ENCODE measurements at places on chromosomes 7 and 10.

- DNase-seq: no peak
These were observed 45.9 kb upstream of the KLF6 start for GRCh38 chr10:3830946-3831345.

- DNase-seq: no peak
These were observed 227.8 kb downstream of the DNAJB6 start for GRCh38 chr7:157564517-157565177.

DNA sequence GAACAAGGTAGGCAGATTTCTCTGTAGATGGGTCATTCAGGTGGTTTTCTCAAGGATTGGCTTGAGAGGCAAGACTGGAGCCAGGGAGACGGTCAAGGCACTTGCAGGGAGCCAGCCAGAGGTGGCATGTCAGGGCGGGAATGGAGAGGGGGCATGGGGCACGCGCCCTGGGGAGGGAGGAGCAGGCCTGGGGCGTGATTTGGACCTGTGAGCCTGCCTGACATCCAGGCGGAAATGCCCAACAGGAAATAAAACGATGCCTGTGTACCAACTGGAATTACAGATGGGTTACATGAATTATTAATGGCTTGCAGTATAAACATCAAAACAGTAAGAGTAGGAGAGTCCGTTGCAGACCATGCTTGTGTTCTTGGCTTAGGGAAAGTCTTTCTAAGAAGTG lies 8.6 kb upstream of the SUN1 start:
- no peak for DNase-seq

DNA sequence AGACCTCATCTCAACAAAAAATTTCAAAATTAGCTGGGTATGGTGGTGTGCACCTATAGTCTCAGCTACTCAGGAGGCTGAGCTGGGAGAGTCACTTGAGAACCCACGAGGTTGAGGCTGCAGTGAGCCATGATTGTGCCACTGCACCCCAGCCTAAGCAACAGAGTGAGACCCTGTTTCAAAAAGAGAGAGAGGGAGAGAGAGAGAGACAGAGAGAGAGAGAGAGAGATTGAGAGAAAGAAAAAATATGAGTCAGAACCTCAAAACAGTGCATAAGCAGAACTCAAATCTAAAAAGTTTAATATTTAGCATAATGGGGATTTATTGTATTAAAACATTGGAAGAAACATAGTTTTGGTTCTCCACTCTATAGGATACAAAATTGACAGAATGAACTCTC lies 17.5 kb upstream of the OTUD1 start:
- no peak for DNase-seq

DNA sequence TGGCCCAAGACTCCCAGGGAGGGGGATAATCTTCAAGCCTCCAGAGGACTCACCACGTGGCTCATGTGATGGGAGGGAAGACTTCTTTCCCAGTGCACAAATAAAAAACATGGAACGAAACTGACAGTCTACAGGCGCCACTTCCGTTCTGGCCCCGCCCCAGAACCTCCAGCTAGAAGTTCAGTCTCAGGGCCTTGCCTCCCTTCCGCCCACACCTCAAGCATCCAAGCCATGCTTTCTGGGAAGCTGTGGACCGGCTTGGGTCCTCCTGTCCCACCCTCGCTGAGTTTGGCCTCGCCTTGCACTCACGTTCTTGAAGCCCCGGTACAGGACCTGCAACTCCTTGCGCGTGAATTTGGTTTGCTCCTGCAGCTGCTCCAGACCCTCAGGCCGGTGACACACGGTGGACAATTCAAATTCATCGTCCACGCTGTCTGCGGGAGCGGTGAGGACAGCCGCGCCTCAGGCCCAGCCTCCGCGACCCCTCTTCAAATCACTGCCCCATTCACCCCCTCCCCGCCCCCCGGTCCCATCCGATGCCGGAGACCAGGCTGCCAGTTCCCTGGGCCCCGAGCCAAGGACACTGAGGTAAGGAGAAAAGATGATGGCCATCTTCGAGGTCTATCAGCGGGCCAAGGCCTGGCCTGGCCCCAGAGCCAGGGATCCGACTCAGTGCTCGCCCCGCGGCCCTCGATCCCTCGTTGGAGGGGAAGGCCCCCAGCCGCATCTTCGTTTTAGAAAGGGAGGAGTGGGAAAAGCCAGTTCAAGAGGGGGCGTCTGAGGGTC lies 10.7 kb upstream of the OGA start:
- no peak for DNase-seq

DNA sequence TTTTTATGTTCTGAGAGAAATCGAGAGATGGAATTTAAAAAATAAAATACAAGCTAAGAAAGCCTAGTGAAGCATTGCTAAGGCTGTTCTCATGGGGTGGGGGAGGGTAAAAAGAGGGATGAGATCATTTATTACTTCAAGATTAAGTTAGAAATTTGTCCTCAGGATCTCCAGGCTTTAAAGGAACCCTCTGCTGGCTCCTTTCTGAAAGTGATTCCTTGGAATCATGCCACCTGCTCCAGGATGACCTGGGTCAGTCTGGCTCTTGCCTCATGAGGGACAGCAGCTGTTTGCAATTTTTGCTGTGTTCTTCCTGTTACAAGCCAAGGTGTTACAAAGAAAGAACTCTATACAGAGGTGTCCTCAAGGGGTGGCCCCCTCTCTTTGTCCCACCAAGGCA lies 69.8 kb downstream of the CDK1 start:
- DNase-seq: no peak

- no peak for DNase-seq
These were observed 16.5 kb downstream of the MDH2 start for GRCh38 chr7:76064208-76064970.

GRCh38 chr7:66306243-66306642 lies 101.1 kb downstream of the TPST1 start:
- DNase-seq: no peak

GRCh38 chr10:44379907-44380306 lies 5.0 kb downstream of the CXCL12 start:
- DNase-seq: no peak

DNA sequence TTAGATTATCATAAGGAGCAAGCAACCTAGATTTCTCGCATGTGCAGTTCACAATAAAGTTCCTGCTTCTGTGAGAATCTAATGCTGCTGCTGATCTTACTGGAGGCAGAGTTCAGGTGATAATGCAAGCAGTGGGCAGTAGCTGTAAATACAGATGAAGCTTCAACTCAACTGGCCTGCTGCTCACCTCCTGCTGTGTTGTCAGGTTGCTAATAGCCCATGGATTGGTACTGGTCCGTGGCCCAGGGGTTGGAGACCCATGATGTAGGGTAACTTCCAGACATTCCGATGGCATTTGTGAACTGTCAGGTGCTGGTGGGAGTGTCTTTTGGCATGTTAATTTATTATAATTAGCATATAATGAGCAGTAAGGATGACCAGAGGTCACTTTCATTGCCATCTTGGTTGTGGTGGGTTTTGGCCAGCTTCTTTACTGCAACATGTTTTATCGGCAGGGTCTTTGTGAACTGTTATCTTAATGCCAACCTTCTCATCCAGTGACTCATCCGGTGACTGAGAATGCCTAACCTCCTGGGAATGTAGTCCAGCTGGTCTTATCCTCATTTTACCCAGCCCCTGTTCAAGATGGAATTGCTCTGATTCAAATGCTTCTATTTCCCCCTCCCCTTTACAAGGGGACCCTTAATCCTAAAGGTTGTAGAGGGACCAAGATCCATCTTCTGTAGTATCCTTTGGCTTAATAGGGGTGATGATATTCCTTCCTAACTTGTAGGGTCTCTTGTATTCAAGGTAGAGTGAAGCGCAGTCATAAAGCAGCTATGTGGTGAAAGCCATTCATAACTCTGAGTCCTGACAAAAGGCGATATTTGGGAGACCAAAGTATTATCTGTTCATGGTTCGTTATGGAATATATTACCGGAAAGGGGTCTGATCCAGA lies 165.8 kb downstream of the CCSER2 start:
- no peak for DNase-seq

GRCh38 chr10:110698782-110699201 lies 54.7 kb downstream of the RBM20 start:
- no peak for DNase-seq

DNA sequence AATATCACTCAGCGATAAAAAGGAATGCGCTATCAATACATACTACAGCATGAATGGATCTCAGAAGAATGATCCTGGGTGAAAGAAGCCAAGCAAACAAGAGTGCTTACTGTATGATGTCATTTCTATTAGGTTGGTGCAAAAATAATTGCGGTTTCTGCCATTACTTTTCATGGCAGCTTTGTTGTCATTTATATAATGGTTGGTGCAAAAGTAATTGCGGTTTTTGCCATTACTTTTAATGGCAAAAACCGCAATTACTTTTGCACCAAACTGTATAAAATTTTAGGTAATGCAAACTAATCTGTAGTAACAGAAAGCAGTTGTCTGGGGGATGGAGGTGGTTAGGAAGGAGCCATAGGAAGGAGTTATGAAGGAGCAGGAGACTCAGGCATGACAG lies 318.3 kb upstream of the ZMIZ1 start:
- DNase-seq: no peak

- no peak for DNase-seq
These were observed 217.0 kb downstream of the MAGI2 start for GRCh38 chr7:79236352-79237028.

- DNase-seq: no peak
These were observed 291.9 kb downstream of the DOCK4 start for GRCh38 chr7:111914291-111914690.

DNA sequence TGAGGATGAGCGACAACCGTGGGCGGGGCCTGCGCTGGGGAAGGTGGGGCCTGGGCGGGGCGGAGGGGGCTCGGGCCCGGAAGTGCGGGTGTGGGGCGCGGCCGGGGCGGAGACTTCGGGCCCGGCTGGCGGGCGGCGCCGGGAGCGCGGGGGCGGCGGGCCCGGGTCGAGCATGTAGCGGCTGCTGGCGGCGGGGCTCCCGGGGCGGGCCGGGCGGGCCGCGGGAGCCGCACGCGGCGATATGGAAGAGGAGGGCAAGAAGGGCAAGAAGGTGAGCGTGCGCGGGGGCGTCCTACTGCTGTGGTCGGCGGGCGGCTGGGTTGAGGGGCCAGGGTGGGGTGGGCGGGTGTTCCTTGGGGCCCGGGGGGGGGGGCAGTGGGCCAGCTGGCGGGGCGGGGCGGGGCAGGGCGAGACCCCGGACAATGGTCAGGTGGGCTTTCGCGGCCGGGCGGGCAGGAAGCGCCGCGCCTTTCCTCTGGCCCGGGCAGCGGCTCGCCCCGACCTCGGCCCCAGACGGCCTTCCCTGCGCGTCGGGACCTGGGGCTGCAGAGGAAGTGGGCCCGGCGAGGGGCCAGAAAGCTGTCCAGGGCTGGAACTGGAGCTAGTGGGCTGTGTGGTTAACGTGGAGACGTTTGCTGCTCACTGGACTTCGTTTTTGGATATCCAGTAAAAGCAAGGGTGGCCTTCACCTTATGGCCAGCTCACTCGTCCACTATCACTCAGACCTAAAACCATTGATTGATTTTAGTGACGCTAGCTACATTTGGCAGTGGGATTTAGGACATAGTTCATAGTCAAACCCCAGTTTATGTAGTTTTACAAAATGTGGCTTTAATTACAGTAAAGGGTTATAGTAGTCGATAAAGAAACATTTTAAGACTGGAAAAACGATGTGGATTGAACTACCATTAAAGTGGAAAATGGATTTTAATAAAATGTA lies at the start of gene CCM2:
Gene CCM2 (plus strand): TSS at position 109 of the 940 bp plus-strand sequence. CDS start 133 bp downstream, at position 242.
- DNase-seq: peak; percentile 55

GRCh38 chr10:44995914-44996669 lies 4.6 kb upstream of the ZNF22 start:
- DNase-seq: no peak

GRCh38 chr10:93334901-93335327 lies 147.2 kb downstream of the MYOF start:
- DNase-seq: no peak

DNA sequence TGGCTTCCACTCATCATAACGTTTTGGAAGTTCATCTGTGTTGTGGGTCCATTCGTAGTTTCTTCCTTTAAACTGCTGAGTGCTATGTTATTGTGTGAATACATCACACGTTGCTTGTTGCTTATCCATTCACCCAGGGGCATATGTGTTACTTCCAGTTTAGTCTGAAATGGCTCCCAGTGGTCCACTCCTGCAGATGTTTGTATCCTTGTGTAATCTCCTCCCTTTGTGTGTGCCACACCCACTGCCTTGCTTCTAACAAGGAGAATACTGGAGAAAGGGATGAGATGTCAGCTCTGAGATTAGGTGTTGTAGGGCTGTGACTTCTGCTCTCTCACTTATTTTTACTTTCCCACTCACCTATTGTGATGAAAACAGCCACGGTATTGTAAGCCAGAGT lies 239.1 kb upstream of the HABP2 start:
- no peak for DNase-seq

DNA sequence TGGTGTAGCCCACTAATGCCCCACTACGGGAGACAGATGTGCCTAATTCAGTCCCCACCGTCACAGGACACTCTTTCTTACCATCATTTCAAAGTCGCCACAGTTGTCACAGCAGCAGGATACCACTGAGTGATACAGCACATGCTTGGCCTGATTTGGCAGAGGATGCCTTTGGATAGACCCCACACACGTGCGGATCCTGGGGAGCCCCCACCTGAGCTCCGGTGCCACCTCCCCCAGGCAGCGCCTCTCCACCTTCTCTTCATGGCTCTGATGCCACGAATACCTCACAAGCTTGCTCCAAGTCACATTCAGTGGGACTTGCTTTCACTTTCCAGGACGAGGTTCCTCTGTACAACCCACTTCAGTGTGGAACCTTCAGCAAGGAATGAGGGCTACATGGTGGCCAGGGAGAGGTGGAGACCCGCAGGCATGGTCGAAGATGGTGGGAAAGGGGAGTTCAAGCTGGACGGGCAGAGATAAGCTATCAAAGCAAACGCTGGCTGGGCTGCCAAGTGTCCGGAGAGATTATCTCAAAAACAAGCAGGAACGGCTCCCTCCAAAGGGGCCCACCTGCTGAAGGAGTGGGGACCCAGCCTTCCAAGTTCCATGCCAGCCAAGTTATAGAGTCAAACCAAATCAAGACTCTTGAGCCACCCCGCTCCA lies 107.4 kb downstream of the ZRANB1 start:
- no peak for DNase-seq

GRCh38 chr7:33643530-33643929 lies 261.8 kb upstream of the BMPER start:
- DNase-seq: no peak

DNA sequence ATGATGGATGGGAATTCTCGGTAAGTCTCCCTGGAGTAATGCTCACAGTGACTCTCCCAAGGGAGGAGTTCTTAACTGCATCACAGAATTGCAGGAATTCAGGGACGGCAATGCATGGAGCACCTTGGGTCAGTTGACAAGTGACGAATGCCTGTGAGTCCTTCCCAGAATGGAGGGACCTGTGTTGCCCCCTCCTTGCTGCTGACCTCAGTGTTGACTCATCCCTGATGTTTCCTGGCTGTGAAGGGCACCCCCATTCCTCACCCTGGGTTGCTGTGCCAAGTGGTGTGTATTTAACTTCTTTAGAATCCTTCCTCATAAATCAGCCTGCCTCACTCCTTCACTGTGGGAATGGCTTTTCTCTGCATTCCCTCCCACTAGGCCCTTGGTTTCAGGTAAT lies 98.9 kb downstream of the LRMDA start:
- no peak for DNase-seq

DNA sequence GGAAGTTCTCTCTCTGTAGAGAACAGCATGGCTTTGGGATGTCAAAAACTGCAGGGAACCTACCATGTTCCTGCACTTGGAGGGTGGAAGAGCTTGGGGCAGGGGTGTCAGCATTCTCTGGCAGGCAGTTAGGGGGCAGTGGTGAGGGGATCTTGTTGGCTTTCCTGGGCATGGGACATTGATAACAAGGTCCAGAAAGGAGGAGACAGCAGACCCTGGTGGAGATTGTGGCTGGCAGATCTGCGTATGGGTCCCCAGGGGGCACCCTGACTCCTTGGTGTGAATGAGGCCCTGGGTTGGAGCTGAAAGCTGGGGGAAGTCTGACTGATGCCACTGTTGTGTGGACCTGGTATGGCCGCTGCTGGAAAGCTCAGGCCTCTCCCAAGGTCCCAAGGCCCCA lies 22.9 kb upstream of the CAMK2B start:
- no peak for DNase-seq

GRCh38 chr10:22606164-22606614 lies 108.2 kb downstream of the PIP4K2A start:
- DNase-seq: no peak
